ENCODE measurements at places on chromosomes 4 and X. TPM values are rescaled to one million over a fixed set of nuclear protein-coding genes. Genes with fewer than 3 reads are reported as not detected.

- no peak for DNase-seq
Measured at GRCh38 chr4:182928061-182928460, 10.9 kb upstream of the DCTD start.

DNA sequence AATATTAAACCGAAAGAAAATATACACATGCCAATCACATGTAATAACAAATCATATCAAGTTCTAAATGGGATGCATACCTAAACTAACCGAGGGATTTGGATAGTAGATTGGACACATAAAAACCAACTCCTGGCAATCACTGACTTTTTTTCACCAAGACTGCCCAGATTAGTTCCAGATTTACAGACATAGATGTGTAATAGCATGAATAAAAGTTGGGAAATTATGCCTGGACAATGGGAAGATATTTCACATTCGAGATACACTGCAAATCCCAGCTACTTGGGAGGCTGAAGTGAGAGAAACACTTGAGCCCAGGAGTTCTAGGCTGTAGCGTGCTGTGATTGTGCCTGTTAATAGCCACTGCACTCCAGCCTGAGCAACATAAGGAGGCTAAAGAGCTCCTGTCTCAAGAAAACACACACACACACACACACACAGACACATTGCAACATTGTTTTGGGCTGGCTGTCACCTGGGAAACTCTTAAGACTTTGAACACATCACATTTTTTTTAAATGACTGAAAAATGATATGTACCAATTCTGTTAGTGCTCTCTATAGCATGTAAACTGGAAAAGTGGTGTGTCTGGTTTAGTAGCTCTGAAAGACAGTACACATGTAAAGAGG lies 5.7 kb downstream of the RAB40A start:
- no peak for DNase-seq

- DNase-seq = no peak
Measured at GRCh38 chrX:106619797-106620196, 8.0 kb downstream of the RADX start.

Gene CYLC1
- not detected for polyA plus RNA-seq

Gene DIPK2B
- polyA plus RNA-seq = 28.9 TPM

Gene GPR173
- 6.8 TPM for polyA plus RNA-seq

Gene GAB3
- 5.7 TPM for polyA plus RNA-seq

DNA sequence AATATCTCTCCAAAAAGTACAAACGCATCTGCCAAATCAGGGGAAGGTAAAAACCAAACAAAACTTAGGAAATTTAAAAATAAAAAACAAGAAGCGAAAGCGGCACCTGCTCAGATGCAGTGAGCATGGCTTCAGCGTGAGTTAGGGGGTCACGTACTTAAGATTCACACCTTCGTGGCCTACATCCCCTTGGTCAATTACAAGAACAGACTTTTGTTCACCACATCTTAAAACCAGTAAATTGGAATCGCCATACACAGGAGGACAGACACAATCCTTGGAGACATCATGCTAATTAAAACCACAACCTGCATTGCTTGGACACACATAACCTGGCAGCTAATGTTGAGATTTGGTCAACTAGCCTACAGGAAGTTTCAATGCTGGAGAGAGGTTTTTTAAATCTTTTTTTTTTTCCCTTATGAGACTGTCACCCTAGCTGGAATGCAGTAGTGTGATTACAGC lies 12.5 kb upstream of the SEL1L3 start:
- DNase-seq = no peak

GRCh38 chr4:112895811-112896608 lies 153.4 kb upstream of the ANK2 start:
- peak; percentile 38 for DNase-seq

DNA sequence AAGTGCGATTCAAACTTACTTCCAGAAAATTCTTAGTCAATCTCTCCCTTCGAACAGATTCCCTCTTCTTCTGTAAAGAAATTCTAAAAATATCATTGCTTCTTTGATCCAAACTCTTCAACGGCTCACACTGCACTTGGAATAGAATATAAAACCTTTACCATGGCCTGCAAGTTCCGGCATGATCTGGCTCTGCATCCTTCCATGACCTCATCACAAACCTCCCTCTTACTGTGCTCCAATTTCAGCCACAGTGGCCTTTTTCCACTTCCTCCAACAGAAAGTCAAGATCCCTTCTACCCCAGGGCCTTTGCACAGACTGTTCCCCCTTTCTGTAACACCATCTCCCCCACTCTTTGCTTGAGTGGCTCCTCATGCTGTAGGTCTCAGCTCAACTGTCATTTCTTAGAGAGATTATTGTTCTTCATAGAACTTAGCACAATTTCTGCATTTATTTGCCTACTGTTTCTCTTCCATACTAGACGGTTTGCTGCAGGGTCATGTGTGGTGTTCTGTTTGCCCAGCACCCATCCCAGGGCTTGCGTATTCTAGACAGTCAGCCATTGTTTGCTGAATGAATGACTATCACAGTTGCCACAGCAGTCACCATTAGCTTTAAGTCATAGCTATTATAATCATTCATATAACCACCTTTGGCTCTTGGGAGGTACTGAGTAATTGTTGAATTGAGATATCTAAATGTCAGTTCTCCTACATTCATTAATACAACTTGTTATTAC lies 1.9 kb upstream of the STOX2 start:
- no peak for DNase-seq

GRCh38 chrX:9573282-9574106 lies 108.6 kb downstream of the TBL1X start:
- no peak for DNase-seq

Gene GPR82
- polyA plus RNA-seq = not detected

Gene MAGEA8
- 0.15 TPM for polyA plus RNA-seq

GRCh38 chrX:103530545-103530944 lies 11.3 kb upstream of the RAB40A start:
- no peak for DNase-seq

DNA sequence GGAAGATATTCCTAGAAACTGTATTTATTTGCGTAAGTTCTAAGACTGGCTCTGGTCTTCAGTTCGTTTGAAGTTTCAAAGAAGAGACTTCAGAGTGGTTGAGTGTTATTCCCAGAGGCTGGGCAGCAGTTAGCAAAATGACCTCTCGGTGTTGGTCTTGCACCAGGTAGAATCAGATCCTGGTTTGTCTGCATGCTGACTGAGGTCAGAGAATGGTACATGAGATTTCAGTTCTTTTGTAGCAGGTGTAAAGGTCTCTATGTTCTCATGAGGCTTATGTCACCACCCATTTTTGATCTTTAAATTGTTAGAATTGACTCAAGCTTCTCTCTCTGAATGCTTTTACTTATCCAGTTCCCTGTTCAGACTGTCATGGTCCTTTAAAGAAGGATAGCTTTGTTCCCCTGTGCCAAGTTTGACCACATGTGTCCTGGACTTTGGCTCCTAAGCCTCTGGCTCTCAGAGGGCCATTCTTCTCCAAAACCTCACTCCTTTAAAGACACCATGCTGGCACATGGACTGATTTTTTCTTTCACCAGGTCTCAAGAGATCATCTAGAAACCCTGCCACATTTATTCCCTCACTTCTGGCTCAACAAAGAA lies 355.8 kb upstream of the BOD1L1 start:
- DNase-seq = no peak

Gene SPANXA2
- polyA plus RNA-seq = not detected

Gene MSL3
- polyA plus RNA-seq = 35.0 TPM

DNA sequence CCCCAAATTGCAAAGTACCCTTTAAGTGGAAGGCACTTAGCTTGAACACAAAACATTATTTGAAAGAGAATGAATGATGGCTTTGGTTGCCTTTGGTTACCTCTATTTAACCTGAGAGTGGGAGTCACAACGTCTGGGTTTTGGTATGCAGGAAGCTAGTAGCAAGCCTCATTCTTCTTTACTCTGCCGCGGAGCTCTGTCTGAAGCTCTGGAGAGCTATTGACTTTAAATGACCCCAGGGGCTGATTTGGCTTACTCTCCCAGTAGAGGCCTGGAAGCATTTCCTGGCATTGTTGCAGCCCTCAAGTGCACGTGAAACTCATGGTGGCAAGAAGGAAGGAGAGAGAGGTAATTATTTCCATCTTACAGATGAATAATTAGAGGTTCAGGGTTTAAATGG lies 81.8 kb upstream of the MAGEA4 start:
- DNase-seq = no peak

GRCh38 chr4:64192731-64193412 lies 216.4 kb downstream of the TECRL start:
- no peak for DNase-seq

GRCh38 chr4:17761062-17761461 lies 20.4 kb downstream of the FAM184B start:
- DNase-seq = no peak

- no peak for DNase-seq
Measured at GRCh38 chr4:80717204-80717603, 313.3 kb upstream of the BMP3 start.

GRCh38 chrX:44675362-44676024 lies 132.8 kb upstream of the FUNDC1 start:
- DNase-seq = peak; percentile 52

DNA sequence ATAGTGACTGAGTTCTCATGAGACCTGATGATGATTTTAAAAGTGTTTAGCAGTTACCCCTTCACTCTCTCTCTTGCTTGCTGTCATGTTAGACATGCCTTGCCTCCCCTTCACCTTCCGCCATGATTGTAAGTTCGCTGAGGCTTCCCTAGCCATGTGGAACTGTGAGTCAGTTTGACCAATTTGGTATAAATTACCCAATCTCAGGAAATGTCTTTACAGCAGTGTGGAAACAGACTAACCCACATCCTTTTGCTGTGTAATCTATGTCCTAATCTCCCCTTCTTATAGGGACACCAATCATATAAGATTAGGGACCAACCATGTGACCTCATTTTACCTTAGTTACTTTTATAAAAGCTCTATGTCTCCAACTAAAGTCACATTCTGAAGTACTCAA lies 677.8 kb downstream of the ADGRL3 start:
- DNase-seq = no peak

DNA sequence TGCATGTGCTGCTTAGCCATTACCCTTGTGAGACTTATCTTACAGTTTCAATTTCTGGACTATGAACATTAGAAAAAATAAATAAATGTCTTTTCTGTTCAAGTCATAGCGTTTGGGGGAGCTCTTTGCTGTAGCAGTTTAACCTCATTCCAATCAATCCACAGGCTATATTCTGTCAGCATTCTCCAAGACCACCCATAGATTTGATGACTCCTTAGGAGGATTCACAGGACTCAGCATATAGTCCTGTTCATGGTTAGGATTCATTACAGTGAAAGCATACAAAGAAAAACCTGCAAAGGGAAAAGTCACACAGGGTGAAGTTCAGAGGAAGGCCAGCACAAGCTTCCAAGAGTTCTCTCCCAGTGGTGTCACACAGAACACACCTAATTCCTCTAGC lies 180.5 kb downstream of the ADAMTS3 start:
- no peak for DNase-seq

DNA sequence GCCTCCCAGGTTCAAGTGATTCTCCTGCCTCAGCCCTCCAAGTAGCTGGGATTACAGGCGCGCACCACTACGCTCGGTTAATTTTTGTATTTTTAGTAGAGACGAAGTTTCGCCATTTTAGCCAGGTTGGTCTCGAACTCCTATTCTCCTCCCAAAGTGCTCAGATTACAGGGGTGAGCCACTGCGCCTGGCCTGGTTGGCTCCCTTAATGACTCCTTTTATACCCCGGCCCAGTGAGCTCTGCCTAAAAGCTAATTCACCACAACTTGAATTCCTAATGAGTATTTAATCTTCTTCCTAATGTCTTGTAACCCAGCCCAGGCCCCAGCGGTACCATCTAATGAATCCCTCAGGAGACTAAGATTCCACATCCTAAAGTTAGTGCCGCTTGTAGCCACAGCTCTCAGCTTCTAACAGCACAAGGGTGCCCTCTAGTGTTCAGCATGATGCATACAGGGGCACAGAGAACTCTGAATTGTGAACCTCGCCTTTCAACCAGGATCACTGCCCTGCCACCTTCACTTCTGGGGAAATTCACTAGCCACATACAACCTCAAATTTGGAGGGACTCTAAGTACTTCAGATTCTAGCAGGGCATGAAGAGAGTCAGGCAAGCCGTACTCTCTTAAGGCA lies 89.5 kb downstream of the OR13H1 start:
- peak; percentile 45 for DNase-seq

- no peak for DNase-seq
Measured at GRCh38 chr4:151786158-151786495, 25.3 kb upstream of the GATB start.

DNA sequence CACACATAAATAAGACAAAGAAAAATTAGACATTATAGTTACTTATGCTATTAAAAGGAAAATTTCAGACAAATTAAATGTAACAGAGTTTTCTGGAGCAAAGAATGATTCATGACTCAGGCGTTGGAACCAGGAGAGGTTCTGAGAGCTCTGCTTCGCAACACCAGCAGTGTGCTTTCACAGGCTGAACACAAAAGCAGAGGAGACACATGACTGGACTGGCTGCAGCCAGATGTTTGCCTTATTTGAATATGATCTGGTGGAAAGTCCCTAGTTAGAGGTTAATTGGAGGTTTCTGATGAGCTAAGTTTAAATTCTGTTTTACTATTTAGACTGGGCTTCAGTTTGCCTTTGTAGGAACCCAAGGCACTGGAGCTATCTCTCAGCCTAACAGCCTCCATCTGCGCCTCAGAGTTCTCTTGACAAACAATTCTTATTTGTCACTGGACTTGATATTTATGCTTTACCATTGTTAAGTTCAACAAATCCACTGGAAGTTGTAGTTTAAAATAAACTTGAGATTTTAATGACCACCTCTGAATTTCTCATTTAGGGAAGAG lies 16.2 kb downstream of the BOD1L1 start:
- DNase-seq = no peak

DNA sequence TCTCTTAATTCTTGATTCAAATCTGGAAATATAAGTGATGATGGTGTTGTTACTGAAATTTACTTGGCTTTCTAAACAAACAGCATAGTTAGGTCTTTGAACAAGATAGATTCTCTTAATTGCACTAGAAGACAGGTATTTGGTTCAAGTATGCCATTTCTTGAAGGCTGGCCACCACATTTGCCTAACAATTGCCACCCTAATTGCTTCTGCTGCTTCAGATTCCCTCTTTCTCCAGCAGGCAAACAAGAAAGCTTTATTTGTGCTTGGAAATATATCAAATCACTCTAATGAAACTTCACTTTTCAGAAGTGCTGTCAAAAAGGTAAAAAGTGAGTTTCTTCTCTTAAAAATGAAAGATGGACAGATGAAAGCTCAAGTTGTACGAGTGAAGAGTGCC lies 418.6 kb downstream of the INPP4B start:
- DNase-seq = no peak

- DNase-seq = no peak
Measured at GRCh38 chrX:2819345-2820135, 9.2 kb upstream of the GYG2 start.

DNA sequence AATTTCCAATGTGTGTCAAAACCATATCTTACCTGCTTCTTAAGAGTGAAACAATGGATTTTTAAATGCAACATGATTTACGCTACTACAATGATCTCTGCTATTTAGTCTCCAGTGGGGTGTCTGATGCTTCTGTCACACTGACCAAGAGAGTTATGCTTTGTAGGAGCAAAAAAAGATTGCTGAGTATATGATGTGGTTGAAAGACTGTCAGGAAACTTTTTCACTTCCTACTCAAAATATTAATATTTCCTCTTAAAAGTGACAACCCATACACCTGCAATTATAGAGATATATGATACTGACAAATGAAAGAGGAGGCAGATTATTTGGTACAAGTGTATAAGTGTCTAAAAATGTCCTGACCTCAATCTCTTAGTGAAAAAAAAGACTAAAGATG lies 105.2 kb upstream of the BMP3 start:
- DNase-seq = no peak

- peak; percentile 17 for DNase-seq
Measured at GRCh38 chr4:129545599-129546278, 449.8 kb downstream of the C4orf33 start.

Gene CD40LG
- polyA plus RNA-seq = not detected
